ENCODE measurements at places on chromosomes 16 and 17. TPM values are rescaled to one million over a fixed set of nuclear protein-coding genes. Genes with fewer than 3 reads are reported as not detected.

- no peak for DNase-seq
Measured at GRCh38 chr16:87389245-87389644, 2.9 kb upstream of the MAP1LC3B start.

DNA sequence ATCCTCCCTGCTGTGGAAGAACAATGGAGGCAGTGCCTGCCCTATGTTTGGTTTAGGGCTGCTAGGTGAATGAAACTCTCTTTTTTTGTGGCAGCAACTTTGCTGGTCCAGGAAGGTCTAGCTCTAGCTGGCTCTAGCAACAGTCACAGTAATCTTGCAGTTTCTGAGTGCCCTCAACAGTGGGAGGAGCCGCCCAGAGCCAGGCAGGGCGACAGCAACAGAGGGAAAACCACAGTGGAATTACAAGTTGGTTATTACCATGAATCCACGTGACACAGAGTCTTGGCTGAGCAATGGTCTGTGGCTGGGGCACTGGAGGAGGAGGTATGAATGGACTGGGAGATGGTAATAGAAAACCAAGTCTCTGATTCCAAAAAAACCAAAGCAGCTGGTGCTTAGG is 10.3 kb downstream of the HSPB9 start:
- no peak for DNase-seq

DNA sequence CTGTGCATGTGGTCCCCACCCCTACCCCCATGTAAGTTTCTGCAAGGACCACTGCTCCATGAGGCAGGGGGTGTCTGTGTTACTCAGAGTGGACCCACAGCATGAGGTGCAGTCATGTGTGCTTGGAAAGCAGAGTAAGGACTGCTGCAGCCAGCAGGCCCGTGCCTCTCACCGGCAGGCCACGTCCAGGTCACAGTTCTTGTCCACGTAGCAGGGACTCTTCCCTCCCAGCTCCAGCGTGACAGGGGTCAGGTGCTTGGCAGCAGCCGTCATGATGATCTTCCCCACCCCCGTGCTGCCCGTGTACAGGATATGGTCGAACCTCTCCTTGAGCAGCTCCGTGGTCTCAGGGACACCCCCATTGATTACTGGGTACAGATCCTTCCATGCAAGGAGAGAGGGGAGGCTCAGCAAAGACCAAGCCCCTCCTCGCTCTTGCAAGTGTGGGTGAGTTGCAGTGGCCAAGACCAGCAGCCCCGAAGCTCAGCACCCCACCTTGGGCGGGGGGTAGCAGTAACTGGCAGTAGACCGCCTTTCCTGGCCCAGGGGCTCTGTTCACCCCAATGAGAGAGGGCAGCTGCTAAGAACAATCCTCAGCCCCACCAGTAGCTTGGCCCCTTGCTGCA is 6.2 kb downstream of the ALDH3A1 start:
- DNase-seq, result no peak

DNA sequence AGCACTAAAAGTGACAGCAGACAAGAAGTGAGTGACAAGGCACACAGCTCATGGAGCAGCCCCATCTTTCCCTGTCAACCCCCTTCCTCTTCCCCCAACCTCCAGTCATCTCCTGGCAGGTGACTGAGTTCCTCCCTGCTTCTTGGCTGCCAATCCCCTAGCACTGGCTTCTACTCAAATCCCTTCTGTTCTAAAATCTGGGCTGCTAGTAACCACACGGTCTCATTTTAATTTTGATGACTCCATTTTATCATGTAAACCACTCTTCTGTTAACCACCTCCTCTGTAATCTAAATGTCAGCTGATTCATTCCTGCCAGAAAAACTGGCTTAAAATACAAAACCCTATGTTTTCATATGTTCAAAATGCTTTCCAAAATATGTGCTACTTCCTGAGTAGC is 419.8 kb upstream of the MON1B start:
- DNase-seq, result no peak

GRCh38 chr17:73017658-73018057 is 74.8 kb downstream of the SLC39A11 start:
- no peak for DNase-seq

DNA sequence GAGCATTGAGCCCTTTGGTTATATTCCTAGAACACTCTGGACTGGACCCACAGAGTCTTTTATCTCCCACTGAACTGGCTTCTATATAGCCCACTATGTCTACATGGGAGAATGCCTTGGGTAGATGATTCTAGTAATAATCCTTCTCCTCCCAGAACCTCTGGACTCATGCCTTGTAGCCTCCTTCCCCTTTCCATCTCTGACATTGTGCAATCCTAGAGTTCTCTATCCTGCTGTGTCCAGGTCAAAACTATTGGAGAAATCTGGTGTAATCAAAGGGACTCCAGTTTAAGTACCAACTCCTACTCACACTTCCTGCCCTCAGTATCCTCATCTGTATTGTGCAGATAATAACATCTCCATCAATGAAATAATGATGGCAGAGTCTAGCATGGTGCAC is 9.1 kb downstream of the RCVRN start:
- no peak for DNase-seq

Gene IKZF3
- total RNA-seq, result not detected

GRCh38 chr16:2149630-2150417 is 1.4 kb downstream of the RAB26 start:
- DNase-seq, result no peak

All from NCI-H460 (cell line).